ENCODE measurements at places on chromosomes 5 and 9.

DNA sequence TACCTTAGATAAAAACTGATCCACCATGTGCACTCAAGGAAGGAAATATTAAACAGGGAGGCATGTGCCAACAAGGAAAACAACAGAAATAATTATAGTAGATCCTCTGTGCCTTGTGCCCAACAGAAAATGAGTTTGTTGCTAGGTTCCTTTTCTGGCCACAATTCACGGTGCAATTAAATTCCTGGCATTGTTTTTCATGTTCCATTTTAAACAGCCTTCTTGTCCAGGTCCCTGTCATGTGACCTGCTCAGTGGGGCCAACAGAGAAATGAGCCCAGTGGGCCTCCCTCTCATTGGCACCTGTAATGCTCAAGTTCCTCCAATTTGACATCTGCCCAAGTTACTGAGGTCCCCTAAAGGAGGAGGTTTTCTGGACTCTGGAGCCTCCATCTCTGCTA lies 56.5 kb downstream of the SPOCK1 start:
- DNase-seq: no peak

GRCh38 chr5:172594431-172594830 lies 46.6 kb upstream of the NEURL1B start:
- DNase-seq: no peak

DNA sequence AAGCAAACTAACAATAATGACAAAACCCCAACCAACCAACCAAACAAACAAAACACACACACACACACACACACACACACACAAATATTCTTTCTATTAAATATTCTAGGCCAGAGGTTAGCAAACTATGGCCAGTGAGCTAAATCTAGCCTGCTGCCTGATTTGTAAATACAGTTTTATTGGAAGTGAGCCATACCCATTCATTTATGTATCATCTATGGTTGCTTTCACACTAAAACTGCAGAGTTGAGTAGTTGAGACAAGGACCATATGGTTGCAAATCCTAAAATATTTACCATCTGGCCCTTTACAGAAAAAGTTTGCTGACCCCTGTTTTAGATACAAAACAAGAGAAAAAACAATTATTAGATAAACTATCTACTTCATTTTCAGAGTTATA lies 620.5 kb upstream of the SEMA6A start:
- no peak for DNase-seq

GRCh38 chr5:177146891-177147638 lies 13.5 kb downstream of the NSD1 start:
- DNase-seq: no peak

DNA sequence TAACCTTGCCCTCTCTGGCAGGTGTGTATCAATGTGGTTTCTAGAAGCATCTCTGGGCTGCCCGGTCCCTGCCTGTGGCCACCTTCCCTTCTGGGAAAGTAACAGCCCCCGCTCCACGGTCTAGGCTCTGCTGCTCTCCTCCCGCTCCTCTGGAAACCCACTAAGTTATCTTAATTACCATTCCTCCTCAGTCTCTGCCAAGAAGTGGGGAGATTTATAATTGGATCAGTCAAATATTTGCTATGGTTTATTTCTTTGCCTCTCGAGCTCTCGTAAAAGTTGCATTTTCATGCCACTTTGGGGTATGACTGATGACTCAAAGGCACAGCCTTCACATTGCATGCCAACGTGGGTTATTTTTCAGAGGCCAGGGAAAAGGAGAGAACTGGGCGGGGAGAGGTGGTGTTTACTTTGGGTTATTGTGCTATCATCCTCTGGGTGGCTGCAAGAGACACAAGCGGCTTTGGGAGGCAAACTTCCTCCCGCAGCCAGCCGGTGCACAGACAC lies 205.3 kb upstream of the WWC1 start:
- DNase-seq: no peak

DNA sequence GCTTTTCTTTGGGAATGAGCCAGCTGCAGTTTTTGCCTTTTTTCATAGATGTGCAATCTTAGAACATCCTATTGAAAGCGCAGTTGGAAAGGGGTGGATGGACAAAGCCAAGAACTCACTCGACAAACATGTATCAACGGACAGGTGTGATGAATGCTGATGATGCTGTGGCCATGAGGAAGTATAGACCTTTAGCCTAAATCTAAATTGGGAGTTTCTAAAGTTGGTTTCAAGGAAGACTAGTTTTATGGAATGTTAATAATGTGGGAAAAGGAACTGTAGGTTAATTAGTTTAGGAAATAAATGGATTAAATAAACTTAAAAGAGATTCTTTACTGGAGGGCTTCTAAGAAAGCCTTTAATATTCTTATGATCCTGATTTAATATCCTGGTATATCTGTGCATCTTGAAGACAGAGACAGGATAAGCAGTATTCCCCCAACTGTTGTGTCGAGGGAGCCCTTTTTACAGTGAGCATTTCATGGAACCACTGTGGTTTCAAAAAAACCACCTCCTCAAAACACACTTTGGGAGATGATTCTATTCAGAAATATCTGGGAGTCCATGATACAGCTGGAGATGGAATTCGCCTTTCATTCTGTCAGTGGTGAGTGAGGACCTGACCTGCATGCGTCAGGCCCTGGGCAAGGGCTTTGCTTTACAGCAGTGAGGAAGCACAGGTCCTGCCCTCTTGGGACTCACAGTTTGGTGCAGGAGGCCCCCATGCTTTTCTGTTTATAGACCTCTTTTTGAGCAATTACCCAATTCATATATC lies 82.6 kb downstream of the AOPEP start:
- DNase-seq: no peak

DNA sequence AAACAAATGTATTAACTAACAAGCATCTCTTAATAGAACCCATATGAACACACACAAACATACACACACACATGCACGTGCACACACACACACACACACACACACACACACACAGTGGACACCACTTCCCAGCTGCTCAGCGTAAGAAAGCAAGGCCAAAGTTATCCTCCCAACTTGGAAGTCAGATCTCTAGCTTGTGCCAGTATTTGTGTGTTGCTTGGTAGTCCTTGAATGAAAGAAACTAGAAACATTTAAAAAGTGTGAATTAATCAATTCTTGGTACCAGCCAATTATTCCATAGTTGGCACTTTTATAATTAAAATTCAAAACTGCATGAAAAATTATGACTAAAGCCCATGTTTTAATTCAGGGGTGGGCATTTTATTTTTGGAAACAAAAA lies 178.1 kb downstream of the TMEM161B start:
- DNase-seq: no peak

DNA sequence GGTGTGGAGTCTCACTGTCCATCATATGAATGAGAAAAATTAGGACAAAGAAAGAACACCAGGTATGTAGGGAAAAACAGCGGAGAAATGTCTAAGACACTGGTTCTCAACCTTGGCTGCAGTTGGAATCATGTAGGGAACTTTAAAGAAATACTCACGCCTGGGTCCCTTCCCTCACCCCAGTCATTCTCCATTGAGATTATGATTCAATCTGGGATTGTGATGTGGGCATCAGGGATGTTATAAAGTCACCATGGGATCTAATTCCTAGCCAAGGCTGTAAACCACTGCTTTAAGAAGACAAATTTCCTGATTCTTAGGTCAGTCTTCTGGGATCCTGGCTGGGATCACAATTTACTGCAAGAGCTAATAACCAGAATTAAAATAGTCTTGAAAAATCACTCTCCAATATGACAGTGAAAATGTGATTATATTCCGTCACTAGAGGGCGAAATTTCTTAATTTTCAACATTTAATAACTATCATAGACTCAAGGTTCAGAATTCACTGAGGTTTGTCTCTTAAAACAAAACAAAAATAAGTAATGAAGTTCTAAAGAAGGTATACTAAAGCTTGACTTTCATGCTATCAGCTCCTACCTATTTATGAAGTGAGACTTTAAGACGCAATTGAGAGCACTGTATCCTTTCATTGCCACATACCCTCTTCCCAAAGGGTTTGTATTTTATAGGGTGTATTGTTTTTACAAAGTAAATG lies 60.5 kb downstream of the GLDC start:
- DNase-seq: no peak

DNA sequence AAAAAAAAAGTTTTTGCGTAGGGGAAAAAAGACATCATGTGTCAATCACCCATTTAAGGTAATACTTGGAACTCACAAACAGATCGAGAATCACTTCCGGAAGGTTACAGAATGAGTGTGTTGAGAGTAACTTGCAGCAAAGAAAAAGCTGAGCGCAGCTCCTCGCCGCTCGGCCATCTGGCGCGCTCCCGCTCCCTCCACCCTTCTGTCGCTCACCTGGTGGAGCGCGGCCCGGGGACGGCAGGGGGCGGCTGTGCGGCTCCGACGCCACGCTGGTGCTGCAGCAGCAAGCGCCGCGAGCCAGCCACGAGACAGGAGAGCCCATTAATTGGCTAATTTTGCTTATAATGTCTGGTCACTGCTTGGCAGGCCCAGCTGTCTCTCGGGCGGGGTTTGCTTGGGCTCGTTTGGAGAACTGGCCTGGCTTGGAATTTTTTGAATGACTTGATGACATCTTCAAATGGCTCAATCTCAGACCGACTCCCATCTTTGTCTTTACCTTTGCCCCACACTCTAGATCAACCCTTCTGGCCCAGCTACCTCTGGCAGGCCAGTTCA lies 601.8 kb downstream of the CCDC171 start:
- no peak for DNase-seq

DNA sequence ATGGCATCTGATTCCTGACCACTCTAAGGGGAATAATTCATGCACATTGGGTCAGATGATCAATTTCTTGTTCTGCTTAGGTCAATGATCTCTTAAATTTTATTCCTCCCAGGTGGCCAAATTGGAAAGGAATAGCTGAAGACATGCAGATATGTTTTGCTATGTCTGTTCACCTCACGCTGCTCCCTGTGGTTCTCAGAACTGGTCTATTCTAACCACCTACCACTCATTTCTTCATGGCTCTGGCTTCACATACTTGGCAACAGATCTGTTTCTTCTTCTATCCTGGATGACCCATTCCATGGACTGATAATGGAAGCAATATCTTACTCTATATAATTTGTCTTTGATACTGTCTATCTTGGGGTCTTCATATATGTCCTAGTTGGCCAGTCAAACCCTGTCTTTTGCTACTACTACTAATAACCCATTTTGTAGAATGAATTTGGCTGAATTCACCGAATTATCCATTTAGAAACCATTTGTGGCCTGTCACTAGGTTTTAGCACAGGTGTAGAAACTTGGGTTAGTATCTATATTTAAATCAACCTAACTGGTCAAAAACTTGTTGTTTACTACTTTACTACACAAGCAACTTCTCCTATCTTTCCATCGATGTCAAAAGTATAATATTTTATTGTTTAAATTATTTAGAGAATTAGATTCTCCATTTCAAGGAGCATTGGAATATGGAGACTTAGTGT lies 650.9 kb downstream of the TLE4 start:
- DNase-seq: no peak

GRCh38 chr9:93131599-93132286 lies 2.3 kb downstream of the NINJ1 start:
- DNase-seq: no peak

- DNase-seq: peak; percentile 22
Observed at GRCh38 chr5:141637767-141638419, 1.1 kb downstream of the RELL2 start.

DNA sequence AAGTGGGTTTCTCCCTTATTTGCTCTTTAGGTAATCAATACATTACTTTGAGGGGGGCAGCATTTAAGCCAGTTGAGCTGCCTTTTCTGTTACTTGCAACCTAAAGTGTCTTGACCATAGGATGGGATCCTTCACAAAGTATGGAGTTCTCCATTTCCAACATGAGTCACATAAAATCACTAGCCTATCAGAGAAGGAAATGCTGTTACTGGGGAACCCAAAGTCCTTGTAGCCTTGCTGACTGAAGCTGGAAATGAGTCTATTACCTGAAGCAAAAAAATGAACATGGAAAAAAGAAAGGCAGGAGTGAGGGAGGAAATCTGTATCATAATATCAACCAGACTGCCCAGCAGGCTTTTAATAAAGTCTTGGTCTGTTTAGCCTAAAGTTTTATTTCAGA lies 42.8 kb upstream of the SLIT3 start:
- no peak for DNase-seq

DNA sequence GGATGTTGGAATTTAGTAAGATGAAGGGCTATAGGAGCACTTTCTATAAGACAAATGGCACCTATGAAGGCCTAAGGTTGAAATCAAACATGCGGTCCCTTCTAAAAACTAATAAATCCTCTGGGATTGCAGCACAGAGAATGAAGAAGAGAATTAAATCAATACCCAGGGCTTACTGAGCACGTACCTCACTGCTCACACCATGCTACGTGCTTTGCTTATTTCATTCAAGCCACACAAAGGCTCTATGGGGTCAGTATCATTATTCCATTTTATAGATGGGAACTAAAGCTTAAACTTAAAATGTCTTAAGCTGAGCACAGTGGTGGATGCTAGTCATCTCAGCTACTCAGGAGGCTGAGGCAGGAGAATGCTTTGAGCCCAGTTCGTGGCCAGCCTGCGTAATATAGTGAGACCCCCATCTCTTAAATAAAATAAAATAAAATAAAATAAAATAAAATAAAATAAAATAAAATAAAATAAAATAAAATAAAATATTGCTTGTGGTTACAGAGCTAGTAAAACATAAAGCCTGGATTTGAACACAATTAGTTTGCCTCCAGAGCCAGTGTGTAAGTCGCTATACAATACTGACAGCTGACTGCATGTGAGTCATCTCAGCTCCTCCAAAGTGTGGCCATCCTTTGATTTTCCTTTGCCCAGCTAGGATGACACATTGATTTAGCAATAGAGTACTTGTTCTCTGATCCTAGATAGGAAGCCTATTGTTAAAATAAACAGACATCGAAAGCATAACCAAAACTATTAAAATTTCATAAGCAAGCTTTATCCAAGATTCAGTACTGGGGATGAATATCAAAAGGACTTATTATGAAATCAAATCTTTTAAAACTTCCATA lies 20.9 kb upstream of the DPYSL3 start:
- DNase-seq: no peak

DNA sequence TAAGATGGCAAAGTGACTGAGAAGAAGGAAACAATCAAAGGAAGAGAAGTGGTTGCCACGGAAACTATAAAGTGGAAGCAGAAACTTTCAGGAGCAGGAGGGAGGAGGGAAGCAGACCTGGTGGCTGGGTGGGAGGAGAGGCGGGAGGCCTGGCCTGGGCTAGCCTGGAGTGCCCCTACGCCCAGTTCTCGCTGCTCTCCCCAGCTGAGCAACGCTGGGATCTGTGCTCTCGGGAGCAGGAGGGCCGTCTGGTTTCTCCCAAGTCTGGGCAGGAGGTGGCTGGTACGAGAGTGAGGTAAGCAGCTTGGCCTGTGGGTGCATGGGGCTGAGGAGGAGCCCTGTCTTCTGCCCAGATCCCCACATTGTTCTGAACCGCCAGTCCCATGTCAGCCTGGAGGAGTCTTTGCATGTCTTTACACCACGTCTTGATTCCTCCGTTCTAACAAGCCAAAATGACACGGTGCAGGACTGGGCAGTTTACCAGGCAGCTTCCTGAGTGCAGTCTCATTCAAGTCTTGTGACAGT lies 15.0 kb upstream of the DAB2IP start:
- DNase-seq: no peak

- no peak for DNase-seq
Observed at GRCh38 chr9:14309403-14309802, 4.5 kb downstream of the NFIB start.

All from stimulated activated CD8-positive, alpha-beta memory T cell treated with anti-CD3 and anti-CD28 coated beads, Interleukin-7, amount 100 ng/mL, for 1 hour (primary cell).